Breast epithelium (tissue), 4 donors: ENCODE measurements at places on chromosomes 12 and 14.

- no peak for DNase-seq
These were observed 99.5 kb upstream of the AVPR1A start for GRCh38 chr12:63250486-63250885.

DNA sequence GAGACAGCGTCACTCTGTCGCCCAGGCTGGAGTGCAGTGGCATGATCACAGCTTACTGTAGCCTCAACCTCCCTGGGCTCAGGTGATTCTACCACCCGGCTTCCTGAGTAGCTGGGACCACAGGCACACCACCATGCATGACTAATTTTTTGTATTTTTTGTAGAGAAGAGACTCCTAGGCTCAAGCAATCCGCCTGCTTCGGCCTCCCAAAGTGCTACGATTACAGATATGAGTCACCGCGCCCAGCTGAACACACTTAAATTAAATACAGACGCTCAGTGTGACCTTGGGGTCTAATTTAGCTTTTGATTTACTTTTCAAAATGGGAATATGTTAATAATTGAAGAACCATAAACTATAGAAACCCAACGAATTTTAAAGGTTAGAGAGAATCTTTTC, 77.2 kb downstream of the C2CD5 start:
- no peak for DNase-seq

DNA sequence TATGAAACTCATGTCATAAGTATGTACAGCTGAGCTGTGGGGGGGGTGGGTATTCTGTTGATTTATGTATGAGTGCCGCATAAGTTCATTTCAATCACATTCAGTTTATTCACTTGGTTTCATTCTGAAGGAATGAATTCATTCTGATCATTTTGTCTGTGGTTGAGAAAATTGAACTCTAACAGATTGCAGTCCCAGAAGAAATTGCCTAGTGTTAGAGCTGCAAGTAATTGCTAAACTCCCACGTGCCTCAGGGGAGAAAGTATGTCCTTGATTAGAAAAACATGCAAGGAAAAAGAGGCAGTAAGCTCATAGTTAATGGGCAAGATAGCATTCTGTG, 442.4 kb upstream of the MGAT4C start:
- no peak for DNase-seq

GRCh38 chr14:100570726-100571454, 16.3 kb downstream of the BEGAIN start:
- no peak for DNase-seq

DNA sequence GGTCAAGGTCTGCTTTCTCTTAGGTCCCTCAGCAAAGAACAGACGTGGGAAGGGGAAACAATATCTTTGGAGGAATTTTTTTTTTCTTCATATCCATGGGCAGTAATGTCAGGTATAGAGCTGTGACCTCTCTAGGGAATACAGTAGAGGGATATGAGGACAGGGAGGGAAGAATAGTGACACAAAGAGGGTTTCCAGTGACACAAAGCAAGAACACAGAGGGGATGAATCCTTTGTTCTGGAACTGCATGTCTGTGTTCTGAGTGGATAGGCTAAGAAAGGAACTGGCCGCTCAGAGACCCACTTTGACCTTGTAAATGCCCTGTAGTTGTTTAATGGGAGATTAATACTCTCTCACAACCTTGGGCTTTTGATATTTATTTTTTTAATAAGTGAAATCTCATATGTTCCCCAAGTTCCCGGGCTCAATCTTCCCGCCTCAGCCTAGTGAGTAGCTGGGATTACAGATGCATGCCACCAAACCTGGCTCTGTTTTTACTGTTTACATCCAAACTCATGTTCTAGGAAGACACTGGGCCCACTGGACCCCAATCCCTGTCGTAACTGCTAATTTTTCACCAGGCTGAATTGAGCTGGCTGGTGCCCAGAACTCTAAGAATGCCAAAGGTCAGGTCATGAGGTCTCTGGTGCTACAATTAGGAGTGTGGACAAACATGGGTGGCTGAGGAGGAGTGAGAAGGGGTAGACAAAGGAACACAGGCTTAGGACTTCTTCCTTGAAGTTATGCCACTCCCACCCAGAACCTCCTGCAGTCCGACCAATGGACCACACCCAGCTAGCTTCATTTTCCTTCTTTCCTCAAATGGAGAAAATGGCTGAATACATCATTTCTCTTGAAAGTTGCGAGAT, 9.1 kb upstream of the PLEKHH1 start:
- DNase-seq: no peak

DNA sequence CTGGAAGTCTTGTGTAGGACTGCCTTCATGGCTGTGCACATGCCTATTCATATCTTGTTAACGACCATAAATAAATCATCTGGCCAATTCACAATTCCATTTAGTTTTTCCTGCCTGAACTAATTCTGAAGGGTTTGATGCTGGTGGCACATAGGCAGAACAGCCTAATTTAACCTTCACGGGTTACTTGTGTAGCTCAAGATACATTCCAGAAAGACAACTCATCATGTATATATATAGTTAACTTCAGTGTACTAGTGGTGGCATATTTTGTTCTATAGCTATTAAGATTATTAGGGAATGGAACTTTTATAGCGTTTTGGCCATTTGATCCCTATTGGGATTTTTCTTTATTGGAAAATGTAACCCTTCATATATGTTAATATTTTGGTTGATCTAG, 31.4 kb downstream of the CFAP54 start:
- no peak for DNase-seq

DNA sequence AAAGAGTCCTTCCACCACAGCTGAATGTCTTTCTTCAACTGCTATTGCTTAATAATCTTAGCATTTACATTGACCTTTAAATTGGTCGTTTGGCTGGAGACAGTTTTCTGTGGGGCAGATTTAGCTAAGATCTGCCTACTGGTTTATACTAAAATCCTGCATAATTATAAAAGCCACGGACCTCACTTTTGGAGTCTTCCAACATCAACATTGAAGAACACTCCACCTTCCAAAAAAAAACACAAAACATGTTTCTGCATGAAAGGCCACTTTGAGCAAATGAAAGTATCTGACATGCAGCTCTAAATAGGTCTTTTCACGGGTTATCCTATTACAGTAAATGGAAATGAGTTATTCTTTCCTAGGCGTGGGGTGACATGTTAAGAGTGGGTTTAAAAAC, 57.0 kb upstream of the KRR1 start:
- no peak for DNase-seq

GRCh38 chr12:24954261-24954660, 5.4 kb upstream of the BCAT1 start:
- no peak for DNase-seq

DNA sequence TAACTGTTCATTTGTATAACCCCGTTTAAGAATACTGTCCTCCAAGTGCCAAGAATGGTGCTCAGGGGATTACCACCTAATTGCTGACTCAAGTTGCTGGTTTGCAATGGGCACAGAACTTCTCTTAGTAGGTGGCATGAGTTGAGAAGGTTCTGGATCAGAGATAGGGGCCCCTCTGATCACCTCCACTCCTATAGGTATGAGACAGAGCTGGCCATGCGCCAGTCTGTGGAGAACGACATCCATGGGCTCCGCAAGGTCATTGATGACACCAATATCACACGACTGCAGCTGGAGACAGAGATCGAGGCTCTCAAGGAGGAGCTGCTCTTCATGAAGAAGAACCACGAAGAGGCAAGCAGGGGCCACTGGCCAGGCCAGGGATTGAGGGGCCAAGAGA, 1.6 kb downstream of the KRT18 start:
- no peak for DNase-seq

GRCh38 chr14:58085877-58086276, 66.1 kb downstream of the ARMH4 start:
- DNase-seq: no peak

DNA sequence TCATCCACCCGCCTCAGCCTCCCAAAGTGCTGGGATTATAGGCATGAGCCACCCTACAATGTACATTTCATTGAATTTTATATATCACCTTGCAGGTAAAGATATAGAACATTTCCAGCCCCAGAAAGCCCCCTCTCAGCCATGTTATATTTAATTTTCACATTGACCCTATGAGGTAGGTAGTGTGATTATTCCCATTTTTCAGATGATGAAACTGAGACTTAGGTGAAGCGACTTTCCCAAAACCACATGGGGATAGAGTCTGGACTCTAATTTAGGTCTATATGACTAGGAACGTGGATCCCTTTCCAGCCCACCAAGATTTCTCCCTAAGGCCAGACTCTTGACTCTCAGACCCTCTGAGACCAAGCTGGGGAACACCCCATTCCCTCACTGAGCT, 15.7 kb upstream of the POP5 start:
- no peak for DNase-seq

DNA sequence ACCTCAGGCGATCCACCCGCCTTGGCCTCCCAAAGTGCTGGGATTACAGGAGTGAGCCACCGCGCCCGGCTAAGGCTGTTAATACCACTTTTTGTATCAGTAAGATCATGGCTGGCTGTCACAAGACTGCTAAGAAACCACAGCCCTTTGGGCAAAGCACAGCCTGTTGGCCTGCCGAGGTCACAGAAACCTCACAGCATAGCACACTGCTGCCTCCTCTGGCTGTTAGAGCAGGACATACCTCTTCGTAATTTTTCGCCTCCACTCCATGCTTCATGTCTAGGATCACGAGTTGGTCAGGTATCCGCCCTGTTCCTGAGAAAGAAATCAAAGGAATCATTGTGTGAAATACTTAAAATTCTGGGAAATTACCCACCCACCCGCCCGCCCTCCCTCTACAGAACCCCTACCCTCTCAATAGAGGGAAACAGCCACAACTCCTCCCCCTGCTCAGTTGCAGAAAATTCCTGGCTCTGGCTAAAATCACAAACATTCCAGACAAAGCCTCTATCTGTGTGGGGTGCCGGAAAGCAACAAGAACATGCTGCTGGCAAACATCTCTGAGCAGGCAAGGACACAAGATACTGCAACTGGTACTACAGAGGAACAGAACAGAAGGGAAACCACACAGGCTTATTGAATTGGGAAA, 20.7 kb upstream of the NEK9 start:
- peak; percentile 95 for DNase-seq

- DNase-seq: no peak
These were observed 60.8 kb upstream of the TSPAN8 start for GRCh38 chr12:71218616-71219015.

DNA sequence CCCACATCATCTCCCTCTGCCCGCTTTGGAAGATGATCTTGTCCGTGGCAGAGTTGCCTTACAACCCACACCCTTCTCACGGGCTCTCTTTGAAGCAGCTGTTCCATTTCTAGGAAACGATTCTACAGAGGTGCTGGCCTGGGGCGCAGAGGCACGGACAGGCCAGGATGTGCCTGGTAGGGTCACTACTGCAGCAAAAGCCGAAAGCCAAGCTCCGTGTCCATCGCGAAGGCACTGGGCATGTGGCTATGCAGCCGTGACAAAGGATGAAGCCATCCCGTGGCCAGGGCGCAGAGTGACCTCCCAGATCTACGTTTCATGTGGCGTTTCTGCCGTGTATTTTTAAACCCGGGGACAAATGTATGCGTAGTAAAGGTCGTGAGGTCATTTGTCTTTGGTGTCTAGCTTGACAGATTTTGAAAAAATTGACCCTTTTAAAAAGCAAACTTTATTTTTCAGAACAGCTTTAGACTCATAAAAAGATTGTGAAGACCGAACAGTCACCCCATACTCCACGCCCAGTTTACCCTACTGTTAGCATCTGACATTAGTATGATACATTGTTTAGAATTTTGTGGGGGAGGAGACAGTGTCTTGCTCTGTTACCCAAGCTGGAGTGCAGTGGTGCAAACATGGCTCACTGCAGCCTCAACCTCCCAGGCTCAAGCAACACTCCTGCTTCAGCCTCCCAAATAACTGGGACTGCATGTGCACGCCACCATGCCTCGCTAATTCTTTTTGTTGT, 40.4 kb upstream of the NCOR2 start:
- DNase-seq: no peak

DNA sequence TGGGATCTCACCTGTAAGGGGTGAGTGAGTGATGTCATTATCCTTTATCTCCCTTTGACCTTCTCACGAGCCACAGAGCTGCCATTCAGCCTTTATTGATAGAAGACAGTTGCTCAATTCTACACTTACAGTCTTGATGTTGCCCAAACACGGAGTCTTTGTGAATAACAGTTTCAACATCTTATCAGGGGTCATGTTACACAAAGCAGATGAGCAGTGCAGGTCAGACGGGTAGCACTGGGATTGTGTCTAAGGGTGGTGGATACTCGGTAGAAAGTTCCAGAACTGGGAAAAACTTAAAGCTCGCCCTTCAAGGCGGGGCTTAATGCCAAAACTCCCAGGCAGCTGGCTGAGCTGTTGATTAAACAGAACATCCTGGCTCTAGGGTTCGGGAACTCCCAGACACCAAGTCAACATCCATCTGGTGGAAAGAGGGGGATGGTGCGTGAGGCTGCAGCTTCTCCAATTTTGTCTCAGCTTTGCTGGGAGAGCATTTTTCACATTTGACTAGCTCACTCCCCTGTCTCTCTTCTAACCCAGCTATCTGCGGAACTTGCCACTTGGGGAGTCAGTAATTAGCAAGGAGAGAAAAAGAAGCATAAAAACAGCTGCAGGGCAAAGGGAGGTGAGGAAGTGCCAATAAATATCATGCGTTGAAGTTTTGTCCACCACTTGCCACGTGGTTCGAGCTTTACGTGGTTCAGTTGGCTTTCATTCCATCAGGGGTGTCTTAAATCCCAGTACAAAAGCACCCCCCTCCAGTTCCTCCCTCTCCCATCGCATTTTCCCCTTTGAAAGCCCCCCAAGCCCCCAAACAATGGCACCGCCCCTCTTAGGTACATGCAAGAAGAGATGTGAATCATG, 31.0 kb downstream of the FOXN4 start:
- DNase-seq: no peak

DNA sequence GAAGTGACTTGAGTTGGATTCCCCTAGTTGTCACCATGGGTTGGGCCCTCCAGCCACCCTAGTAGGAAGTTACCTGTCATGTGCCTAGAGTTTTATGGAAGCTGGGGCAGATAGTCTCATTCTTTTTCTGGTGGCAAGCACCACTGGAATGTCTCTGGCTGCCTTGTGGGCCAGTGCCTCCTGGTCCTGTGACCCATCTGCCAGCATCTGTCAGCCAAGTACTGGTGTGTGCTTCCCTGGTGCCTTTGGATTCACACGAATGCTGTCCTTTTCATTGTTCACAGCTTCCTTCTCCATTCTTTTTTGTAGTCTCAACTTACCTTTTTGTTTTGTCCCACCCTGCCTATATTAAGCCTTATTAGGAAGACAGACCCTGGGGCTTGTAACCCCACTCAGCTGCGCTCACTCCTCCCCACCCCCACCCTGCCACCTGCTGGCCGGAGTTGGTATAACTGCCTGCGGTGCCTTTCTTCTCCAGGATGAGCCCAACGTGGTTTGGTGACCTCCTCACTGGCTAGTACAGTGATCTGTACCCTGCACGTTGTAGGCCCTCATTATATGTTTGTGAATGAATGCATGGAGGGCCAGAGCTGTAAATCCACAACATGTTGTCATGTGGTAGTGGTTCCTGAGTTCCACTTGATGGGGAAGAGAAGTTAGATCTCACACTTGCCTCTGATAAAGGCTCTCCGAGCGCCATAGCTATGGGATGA, 125.7 kb downstream of the TSPAN9 start:
- peak; percentile 72 for DNase-seq

- DNase-seq: no peak
These were observed 25.1 kb downstream of the TESPA1 start for GRCh38 chr12:54959291-54960018.
